ENCODE measurements at places on chromosomes 16 and 17.

DNA sequence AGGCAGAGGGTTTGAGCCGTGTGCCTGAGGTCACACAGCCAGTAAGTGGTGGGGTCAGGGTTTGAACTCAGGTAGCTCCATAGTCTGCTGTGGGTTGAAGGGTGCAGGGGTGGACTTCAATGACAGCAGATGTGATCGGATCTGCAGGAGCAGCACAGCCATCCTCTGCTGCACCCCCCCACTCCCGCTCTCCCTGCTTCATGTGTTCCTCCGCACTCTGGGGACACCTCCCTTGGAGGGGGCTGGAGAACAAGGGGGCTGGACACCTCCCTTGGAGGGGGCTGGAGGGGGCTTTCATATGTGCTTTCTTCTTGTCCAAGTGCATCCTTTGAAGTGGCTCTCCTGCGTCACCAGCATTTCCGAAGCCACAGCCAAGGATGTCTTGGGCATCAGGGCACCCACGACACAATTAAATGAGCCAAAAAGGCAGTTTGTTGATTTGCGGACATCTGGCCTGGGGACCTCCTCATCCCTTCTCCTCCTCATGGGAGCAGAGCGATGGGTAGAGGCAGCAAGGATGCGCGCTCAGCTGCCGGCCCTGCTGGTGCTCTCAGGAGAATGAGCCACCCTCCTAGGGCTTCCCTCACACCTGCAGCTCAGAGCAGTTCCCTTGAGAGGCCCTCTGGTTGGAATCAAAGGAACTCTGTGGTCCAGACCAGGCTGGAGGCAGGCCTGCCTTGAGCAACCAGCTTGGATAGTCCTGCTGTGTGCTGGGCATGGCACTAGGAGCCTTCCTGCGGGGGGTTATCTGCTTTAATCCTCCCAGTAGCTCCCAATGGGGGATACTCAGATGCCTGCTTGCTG lies 26.2 kb downstream of the WSCD1 start:
- DNase-seq, result no peak

DNA sequence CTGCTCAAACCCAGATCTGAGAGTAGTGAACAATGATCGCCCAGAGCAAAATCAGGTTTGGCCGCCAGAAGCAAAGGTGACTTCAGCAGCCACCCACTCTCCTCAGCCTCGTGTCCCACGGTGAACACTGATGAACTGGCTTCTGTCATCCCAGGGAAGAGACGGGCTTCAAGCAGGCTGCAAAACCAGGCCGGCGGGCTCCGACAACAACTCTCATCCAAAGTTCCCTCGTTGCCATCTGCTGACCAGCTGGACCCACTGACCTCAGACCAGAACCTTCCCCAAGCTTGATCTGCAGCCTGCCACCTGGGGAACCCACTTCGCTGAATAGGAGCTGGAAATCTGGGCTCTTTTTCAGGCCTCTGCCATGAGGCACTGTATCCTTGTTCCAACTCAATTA lies 69.6 kb upstream of the MRTFB start:
- no peak for DNase-seq

DNA sequence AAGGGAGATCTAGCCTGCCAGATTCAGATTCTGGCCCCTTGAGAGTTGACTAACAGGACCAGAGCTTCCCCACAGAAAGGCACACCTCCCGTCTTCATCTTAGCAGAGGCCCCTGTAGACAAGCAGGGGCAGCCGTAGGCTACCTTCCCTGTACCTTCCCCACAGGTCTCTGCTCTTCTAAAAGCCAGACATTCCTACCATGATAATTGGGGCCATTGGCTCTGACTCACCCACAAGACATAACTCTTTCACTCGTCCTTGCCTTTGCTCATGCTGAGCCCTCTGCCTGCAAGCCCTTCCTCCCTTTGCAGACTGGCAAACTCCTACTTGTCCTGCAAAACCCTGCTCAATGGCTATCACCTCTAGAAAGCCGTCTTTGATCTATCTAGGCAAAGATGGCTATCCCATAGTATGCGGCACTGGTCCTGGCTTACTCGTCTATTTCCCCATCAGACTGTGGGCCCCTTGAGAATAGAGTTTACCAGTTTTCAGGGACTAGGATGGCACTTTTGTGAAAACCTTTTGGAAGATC lies 43.8 kb downstream of the PIMREG start:
- DNase-seq, result no peak

- no peak for DNase-seq
These were observed 6.8 kb upstream of the CLUH start for GRCh38 chr17:2718150-2718938.

All from esophagus squamous epithelium (tissue), 5 donors.